ENCODE measurements at places on chromosomes 1 and 21. TPM values are rescaled to one million over a fixed set of nuclear protein-coding genes. Genes with fewer than 3 reads are reported as not detected.

The ATG4C gene
- 5.8 TPM for polyA plus RNA-seq

GRCh38 chr1:22133247-22133930 lies 9.5 kb downstream of the WNT4 start:
- DNase-seq: no peak

DNA sequence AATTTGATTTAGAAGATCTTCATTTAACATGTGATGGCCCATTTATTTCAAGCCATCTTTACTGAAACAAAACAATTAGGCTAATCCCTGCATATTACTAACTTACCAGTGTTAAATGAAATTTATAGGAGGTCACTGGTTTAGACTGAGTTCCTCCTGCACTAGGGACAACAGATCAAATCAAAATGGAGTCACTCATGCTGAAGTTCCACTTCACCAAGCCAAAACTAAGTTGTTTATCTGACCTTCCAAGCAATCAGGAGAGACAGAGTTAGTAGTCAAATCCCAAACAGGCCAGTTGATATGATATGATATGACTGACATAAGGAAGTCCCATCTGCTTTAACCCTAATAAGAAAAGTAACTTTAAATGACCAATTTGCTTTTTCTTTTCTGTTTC lies 4.8 kb downstream of the LYST start:
- no peak for DNase-seq

GRCh38 chr1:233244183-233244582 lies 51.3 kb downstream of the PCNX2 start:
- DNase-seq: no peak

DNA sequence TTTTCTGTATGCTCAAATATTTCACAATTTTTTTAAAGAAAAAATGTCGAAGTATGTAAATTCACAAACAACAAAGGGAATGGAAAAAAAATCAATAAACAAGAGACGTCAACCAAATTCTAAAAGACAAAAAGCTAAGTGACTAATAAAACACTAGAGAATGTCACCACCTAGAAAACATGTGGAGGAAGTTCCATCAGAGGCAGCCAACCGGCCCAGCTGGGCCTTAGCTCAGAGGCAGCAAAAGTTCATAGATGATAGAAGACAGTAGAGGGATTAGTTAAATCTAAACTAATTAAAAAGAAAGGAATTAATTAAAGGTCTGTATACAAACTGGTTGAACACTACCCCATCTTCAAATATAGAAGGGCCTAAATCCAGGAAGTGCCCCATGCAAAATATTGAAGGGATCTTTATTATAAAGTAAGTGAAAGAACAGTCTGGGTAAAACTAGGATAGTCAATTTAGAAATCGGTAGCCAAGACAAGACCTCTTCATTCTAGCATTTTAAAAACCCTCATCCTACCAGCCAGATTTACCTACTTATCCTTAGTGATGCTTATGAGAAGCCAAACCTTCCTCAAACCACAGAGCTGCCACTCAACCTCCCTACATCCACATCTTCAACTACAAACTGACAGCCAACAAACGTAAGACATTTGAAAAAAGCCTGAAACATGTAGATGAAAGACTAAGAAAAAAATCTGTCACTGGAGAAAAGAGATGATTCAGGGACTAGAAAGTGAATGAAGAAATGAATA lies 23.7 kb downstream of the MRPL39 start:
- no peak for DNase-seq

DNA sequence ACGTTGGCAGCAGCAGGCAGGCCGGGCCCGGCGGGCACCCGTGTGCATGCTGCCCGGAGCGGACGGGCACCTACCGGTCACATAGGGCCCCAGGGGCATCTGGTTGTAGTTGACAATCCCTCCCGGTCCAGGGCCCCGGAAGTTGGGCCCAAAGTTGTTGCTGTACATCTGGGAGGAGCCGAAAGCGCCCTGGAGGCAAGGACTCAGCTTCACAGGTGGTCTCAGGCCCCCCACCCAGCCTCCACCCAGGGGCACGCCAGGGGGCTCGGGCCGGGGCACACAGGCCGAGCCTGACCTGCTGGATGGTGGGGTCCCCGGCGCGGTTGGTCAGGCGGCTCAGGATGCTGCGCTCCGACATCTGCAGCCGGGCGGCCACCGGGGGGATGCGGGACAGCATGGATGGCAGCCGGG lies 60.6 kb downstream of the KCNAB2 start:
- DNase-seq: peak; percentile 35

The CD55 gene
- 20.2 TPM for polyA plus RNA-seq

- no peak for DNase-seq
These were observed 98.3 kb upstream of the ARHGEF16 start for GRCh38 chr1:3355894-3356826.

- DNase-seq: no peak
These were observed 66.7 kb downstream of the MIS18A start for GRCh38 chr21:32212116-32212515.

The RAB7B gene
- 2.5 TPM for polyA plus RNA-seq

DNA sequence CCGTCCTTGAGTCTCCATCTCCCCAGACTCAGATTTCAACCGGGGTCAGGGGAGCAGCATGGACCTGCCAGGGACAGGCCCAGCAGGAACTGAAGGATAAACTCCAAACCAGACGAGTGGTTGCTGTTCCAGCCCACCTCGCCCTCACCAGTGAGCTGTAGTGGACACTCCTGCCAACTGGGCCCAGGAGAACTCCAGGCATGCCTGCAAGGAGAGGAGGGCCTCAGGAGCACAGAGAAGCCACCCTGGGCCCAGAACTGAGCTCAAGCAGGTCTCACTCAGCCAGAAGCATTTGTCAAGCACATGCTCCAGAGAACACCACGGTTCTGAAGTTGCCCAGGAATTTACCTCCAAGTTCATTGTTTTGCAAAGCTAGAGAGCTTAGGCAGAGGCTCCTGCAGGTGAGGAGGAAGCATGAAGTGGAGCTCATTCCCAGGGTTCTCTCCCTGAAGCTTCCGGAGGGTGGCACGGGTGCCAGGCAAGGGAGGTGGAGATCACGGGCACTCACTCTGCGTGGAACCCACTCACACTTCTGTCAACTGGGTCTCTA lies 61.0 kb downstream of the MATN1 start:
- no peak for DNase-seq

GRCh38 chr1:99659755-99660210 lies 13.9 kb downstream of the PALMD start:
- DNase-seq: no peak

The NBPF6 gene
- not detected for polyA plus RNA-seq

- DNase-seq: no peak
These were observed 169.3 kb upstream of the USP25 start for GRCh38 chr21:15560383-15561056.

The MPZ gene
- 1.5 TPM for polyA plus RNA-seq

- DNase-seq: no peak
These were observed 161.7 kb upstream of the ST6GALNAC5 start for GRCh38 chr1:76705560-76705959.

- no peak for DNase-seq
These were observed 63.0 kb downstream of the SLC37A1 start for GRCh38 chr21:42576639-42577038.

DNA sequence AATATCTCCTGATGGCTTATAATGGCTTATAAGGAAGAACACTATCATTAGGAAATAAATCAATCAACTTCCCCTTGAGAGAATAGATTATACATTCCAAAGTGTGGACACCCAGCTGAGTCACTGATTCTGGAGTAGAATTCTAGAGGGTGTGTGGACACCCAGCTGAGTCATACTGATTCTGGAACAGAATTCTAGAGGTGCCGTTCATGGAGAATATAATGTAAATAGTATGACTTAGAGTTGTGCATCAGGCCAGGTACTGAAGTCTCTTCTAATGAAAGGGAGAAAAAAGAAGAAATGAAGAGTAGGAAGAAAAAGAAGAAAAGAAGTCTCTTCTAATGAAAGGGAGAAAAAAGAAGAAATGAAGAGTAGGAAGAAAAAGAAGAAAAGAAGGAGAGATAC lies 2.4 kb upstream of the USP33 start:
- no peak for DNase-seq

DNA sequence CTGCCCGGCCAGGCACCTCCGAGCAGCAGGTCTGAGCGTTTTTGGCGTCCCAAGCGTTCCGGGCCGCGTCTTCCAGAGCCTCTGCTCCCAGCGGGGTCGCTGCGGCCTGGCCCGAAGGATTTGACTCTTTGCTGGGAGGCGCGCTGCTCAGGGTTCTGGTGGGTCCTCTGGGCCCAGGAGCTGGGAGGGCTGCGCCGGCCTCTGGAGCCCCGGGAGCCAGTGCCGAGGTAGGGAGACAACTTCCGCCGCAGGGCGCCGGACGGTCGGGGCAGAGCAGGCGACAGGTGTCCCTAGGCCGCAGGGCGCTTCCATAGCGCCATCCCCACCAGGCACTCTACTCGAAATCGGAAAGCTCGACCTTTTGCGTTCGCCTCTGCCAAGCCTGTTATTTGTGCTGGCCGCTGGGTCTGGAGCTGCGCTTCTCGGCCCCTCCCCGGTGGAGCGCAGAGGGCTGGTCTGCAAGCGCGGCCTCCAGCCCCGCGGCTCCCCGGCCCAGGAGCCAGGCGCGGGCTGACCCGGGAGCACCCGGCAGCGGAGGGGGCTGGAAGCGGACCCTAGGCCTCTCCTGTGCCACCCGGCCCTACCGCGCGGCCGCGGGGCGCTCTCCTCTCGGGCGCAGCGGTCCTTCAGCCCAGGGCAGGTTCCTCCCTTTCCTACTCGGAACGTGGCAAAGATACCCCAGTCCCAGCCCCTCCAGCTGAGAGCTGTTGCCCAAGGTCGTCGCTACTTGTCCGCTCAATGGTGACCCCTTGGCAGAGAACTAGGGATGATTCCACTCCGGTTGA lies 2.2 kb downstream of the SIM2 start:
- DNase-seq: peak; percentile 37

- no peak for DNase-seq
These were observed 162.7 kb downstream of the IER5 start for GRCh38 chr1:181251001-181251712.

The AMY1A gene
- polyA plus RNA-seq: not detected

DNA sequence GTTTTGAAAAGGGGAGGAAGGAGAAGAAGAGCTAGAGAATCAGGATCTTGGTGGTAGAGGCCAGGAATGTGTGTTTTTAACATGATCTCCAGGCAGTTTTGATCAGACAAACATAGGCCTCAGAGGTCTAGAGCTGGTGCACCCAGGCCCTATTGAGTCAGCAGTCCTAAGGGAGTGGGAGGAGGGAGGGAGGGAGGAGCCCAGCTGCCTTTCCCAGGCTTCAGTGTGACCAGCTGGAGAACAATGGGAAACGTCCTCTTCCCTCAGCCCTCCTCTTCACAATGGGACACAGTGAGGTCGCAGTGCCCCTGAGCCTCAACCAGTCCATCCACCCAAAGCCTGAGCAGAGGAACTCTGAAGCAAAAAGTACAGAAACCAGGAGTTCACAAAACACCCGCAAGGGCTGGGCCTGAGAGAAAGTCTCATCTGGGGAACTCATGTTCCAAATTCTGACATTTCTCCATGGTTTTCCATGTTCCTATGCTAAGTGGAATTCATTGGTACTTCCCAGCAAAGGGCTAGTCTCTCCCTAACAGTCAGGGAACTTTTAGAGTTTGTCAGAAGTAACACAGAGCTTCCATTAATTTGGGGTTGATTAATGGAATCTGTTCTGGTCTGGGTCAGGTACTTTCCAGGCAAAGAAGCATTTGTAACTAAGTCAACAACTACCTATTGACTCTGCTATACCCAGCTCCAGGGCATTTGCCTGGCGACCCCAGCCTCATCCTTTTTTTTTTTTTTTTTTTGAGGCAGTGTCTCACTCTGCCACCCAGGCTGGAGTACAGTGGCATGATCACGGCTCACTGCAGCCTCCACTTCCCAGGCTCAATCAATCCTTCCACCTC lies 37.5 kb downstream of the ELAPOR1 start:
- no peak for DNase-seq

GRCh38 chr1:155499953-155500639 lies 62.5 kb downstream of the ASH1L start:
- no peak for DNase-seq
